ENCODE measurements at places on chromosomes 6 and 20.

- DNase-seq, result no peak
Measured at GRCh38 chr6:54111341-54112045, at the start of gene MLIP. MLIP (plus strand) TSS chr6:54111443; CDS start chr6:54111480, 37 bp downstream.

DNA sequence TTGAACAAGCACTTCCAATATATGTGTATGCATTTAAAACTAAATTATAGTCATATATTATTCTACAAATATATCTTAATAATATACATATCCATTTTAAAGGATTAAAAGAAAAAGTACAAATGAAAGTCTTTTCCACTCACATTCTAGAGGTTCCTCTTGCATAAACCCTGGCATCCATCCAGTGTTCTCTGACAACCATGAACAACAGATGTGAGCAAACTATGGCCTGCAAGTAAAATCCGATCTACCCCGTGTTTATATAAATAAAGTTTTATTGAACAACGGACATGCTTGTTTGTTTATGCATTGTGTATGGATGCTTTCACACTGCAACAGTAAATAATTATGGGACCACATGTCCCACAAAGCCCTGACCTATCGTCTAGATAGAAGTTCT lies 1122.3 kb downstream of the EPHA7 start:
- no peak for DNase-seq

GRCh38 chr20:62845416-62846160 lies 16.0 kb downstream of the TCFL5 start:
- no peak for DNase-seq

GRCh38 chr20:1807394-1807793 lies 87.8 kb upstream of the SIRPA start:
- no peak for DNase-seq

GRCh38 chr6:118565311-118565960 lies 17.3 kb downstream of the PLN start:
- DNase-seq, result peak; percentile 30

DNA sequence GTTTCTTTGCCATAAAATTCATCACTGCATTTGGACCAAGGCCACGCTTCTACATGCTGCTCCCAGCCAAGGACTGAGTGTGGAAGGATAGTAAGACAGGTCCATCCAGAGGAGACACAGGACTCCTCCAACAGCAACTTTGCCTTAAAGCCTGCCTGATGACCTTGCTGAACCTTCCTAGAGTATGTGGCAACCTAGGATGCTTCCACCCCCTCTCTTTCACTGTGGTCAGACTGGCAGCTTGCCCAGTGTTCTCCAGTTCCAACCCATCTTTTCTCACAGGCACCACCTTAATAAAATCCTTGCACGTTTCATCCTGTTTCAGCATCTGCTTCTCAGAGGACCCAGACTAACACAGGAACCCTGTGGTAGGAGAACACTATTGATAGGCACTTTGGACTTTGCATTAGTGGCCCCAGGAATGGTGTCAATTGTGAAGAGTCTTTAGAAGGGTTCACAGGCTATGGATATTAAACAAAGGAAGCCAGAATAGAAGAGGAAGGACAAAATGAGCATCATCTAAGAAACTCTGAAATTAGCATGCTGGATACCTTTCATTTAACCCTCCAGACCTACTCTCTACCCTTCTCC lies 2.4 kb upstream of the PKHD1 start:
- DNase-seq, result no peak

DNA sequence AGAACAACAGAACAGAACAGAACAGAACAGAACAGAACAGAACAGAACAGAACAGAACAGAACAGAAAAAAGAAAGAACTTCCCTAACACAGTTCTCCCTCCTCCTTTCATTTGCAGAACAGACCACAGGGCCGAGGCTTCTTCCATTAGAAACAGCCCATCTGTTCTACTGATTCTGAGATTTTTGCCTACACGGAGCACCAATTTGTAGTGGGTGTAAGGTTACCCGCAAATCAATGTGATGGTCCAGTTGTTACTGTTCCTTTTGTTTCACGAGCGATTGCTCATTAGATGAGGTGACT lies 734 bp upstream of the OGFRL1 start:
- no peak for DNase-seq

DNA sequence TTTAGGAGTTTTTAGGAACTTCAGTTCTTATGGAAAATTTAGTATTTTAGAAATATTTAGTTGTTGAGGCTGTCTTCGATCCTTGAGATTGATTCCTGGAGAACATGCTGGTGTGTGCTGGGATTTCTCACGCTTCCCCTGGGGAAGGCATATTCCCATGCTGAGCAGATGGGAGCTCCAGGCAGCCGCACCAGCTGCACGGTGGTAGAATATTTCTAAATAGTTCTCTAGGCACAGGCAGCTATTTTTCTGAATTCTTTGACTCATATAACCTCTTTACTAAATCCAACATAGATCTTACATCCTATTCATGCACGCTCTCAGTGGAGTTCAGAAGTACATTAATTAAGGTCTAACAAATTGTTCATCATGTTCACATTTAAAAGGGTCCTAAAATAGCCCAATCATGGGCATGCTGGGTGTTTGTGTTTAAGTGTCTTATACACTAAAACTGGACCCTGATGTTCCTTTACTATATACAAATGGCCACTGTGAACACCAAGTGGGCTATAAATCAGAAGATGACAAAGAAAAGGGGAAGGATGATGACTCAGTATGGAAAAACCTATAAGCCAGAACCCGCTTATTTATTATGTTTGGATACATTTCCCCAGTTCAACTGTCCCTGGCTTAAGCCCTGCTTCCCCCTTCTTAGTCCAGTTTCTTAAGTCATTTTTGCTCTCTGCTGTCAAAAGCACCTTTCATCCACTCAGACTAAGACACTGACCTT lies 138.5 kb downstream of the UST start:
- DNase-seq, result no peak

DNA sequence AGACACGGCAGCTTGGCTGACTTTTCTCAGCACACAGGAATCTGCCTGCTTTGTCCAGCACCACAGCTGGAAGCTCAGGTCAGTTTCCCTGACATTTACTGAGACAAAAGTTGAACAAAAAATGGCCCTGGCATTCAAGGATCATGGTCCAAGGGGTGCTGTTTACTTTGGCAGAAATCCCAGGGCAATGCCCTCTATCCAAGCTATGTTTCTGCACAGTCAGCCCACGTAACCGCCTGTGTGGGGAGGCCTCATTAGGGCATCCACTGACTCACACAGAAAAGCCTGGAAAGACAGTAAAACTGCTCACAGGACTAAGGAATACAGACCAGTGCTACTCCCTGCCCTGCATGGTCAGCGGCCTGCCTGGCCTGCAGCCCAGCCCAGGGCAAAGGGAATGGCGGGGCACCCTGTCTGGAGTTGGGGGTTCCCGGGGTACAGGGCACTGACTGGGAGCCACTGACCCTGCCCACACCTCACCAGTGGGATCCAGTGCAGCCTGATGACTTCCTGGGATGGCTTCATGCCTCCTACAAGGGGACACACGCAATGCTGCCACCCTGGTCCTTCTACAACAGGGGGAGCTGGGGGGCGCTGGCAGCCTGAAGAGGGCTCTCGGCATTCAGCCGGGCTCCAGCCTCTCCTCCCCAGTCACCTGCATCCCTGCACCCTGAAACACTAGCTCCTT lies 77.1 kb downstream of the NINL start:
- DNase-seq, result no peak

DNA sequence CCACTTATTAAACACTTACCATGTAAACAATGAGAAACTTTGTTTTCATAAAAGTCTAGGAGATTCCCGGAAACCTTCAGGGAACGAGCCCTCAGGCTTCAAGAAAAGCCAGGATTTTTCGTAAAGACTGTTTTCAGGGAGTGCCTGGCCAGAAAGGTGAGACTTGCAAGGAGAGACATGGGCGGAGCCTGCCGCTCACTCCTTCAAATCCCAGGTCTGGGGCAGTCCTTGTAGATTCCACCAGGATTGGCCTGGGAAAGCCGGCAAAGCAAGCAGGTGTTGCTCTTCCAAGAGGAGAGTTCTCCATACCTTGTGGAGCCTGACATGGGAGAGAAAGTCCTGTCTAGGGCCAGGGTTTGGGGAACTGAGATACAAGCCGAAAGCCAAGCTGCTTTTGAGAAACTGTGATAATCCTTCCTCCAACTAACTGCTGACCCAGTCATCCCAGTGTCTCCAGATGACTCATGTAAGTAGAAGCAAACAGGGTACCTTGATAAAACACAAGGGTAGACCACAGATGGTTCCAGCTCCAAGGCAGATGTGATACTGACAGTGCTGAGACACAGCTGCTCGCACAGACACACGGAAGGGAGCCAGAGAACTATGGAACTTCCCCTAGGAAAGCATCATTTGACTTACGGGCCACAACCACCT lies 69.4 kb upstream of the NAA20 start:
- DNase-seq, result no peak

DNA sequence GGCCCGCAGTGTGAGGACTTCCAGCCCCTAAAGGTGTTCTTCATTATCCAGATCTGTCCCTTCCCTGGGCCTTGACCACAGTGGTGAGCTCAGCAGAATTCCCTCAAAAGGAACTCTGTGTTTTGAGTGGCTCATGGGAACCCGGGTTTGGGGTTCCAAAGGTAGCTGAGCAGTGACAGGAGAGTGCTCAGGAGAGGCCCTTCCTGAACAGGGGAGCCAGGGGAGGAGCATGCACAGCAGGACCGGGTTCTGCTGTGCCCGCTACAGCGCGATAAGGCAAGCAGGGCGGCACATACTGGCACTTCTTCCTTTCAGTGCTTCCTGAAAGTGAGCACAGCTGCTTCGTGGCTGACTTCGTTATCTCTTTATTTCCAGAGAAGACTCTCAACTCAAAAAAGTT lies 88.3 kb downstream of the SSR1 start:
- no peak for DNase-seq

DNA sequence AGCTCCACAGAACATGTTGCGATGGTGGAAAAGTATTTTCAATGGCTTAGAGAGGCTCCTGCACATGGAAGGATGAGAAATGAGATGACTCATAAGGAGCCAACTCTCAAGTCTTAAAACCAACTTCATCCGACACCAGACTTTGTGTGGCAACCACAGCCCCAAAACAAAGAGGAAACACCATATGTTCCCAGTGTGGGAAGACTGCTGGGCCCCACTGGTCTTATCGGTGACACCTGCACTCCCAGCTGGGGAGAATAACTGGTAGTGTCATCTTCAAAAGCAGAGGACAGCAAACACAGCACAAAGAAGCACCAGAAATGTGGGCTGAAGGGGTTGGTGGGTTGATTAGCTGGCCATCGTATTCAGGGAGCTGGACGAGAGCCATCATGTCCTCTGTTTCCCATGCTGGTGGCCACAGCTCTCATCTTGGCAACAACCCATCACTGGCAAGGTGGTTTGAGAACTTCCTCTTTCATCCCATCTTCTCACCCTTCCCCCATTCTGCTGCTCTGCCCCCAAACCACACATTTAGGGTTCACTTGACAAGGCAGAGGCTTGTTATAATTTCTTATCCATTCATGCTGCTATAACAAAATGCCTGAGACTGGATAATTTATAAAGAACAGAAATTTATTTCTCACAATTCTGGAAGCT lies 46.0 kb upstream of the TASP1 start:
- DNase-seq, result no peak

DNA sequence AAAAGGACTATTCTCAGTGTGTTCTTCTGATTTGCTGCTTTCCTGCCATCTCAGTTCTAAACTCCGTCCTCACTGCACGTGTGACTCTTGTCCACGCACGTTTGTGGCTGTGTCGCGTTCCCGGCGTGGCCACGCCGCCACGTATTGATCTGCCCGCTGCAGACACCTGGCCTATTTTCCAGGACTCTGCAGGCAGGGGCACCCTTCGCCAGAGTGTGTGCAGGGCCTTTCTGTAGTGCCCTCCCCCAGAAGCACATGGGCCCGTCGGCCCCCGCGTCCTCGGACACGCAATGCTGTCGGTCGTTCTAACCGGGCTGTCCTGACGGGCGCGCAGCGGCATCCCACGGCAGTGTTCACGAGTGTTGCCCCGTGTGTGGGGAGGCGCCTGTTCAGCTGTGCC lies 87.6 kb downstream of the YTHDF1 start:
- no peak for DNase-seq

GRCh38 chr6:161792851-161793493 lies 519.1 kb upstream of the AGPAT4 start:
- no peak for DNase-seq

GRCh38 chr20:4068708-4069107 lies 53.4 kb upstream of the RNF24 start:
- DNase-seq, result no peak

DNA sequence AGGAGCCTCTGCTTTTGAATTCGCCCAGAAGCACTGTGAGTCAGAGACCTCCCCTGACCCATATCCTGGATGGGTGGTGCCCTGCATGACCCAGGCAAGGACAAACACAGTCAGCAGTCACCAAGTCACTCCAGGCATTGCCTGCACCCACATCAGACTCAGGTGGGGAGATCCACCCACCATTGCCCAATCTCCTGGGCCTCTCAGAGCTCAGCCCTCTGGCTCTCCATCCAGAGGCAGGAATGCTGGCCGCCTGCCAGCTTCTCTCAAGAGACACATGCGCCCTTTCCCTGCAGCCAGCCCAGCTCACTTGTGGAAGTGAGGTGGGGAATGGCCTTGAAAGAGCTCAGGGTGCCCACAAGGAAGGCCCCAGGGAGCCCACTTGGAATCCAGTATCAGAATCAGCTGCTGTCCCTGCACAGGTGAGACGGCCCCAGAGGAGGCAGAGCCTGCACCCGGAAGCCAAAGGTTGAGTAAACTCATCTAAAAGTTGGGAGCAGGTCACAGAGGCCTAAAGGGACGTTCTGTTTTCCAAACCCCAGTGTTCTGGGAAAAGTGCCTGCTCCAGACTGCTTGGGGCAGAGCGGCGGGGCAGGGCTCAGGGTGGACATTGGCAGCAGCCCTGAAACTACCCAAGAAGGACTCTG lies 129.8 kb downstream of the PREX1 start:
- peak; percentile 17 for DNase-seq

DNA sequence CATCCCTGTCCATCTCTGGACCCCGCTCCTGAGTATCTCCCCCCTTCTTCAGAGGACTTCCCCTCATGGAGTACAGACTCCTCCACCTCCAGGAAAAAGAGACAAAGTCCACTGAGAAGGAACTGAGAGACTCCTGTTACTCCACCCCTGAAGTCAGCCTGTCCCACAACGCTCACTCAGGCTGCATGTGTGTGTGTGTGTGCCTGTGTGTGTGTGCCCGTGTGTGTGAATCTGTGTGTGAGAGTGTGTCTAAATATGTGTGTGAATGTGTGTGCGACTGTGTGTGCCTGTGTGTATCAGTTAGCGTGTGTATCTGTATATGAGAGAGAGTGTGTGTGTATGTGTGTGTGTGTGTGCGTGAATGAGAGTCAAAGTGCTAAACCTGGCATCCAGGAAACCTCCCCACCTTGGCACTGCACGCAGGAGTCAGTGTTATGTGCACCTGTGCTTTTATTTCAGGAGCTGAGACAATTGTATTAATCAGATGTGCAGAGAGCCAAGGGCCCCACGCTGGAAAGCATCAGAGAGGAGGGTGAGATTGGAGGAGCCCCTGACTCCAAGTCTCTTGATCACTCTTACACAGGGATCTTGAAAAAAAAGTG lies 39.0 kb downstream of the HLA-A start:
- DNase-seq, result no peak

- DNase-seq, result no peak
Measured at GRCh38 chr6:152127432-152128165, 320.1 kb downstream of the ESR1 start.

- DNase-seq, result no peak
Measured at GRCh38 chr6:169913096-169913638, 161.7 kb downstream of the ERMARD start.

- DNase-seq, result no peak
Measured at GRCh38 chr6:10884245-10884972, 2.4 kb upstream of the SYCP2L start.
